ENCODE measurements at places on chromosomes 3 and 15.

DNA sequence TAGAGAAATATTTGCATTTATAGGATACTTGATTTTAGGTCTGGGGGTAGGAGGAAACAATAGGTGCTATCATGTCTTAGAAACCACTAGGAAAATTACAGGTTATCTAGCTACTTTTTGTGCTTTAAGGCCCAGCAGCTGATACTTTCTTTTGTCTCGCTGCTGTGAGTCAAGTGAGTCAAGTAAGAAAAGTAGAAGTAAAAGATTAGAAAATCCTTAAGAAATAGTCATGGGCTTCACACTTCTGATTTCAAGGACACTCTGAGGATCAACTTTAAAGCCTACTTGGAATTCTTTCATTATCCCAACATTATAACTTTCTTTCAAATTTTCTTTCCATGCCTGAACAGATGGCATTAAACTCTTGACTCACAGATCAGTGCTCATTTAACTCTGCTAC, 95.2 kb upstream of the RBMS3 start:
- no peak for DNase-seq

- DNase-seq = no peak
Observed at GRCh38 chr3:4936982-4937614, 42.1 kb upstream of the BHLHE40 start.

DNA sequence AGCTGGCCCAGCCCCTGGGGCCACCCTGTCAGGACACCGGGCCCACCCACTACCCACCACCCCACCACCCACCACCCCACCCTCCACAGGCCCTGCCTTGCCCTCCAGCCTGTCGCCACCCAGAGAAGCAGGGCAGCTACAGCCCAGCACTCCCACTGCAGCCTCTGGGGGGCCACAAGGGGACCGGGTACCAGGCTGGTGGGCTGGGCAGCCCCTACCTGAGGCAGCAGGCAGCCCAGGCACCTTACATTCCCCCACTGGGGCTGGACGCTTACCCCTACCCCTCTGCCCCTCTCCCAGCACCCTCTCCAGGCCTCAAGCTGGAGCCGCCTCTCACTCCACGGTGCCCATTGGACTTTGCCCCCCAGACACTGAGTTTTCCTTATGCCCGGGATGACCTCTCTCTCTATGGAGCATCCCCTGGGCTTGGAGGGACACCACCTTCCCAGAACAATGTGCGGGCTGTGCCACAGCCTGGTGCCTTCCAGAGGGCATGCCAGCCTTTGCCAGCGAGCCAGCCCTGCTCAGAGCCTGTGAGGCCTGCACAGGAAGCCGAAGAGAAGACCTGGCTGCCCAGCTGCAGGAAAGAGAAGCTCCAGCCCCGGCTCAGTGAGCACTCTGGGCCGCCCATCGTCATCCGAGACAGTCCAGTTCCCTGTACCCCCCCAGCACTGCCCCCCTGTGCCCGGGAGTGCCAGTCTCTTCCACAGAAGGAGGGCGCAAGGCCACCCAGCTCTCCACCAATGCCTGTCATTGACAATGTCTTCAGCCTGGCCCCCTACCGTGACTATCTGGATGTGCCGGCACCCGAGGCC, 5.3 kb downstream of the C15orf39 start:
- DNase-seq = no peak

DNA sequence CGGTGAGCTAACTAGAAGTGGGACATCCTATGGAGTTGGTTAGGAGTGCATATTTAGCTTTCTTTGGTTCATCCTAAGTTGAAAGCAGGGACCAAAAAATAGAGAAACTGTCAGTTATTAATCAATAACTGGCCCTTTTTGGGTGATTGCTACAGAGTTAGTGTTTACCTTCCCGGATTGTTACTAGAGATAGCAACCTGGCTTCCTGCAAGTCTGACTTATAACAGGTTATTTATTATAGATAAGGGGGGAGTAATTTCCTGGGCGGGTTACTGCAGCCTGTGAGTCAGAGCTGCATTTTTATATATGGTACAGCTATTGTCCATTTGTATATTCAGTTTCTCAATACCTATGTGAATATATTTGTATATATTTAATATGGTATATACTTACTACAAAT, 522.0 kb downstream of the MFSD1 start:
- no peak for DNase-seq

DNA sequence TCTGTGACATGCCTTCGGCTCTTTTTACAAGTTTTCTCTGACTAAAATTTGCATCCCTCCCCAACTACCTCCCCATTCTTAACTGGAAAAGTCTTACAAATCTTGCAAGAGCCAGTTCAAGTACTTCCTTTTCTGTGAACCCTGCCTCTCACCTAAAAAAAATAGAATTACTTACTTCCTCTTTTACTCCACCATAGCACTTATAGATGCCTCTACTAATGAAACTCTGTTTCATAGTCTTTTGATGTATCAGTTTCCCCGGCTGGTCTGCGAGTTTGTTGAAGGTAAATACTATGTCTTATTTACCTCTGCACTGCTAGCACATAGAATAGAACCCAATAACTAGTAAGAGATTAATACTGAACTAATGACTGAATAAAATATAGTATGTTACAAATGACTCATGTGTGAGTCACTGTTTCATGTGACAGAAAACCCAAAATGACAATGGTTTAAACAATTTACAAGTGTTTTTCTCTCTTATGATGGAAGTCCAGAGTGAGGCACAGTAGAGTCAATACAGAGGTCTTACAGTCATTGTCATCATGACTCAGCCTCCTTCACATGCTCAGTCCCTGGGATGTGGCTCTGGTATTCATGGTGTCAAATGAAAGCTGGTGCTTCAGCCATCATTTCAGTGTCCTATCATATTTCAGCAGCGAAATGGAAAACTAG, 393.5 kb downstream of the RSL24D1 start:
- no peak for DNase-seq

GRCh38 chr15:98996169-98996568, 11.4 kb downstream of the PGPEP1L start:
- DNase-seq = no peak

DNA sequence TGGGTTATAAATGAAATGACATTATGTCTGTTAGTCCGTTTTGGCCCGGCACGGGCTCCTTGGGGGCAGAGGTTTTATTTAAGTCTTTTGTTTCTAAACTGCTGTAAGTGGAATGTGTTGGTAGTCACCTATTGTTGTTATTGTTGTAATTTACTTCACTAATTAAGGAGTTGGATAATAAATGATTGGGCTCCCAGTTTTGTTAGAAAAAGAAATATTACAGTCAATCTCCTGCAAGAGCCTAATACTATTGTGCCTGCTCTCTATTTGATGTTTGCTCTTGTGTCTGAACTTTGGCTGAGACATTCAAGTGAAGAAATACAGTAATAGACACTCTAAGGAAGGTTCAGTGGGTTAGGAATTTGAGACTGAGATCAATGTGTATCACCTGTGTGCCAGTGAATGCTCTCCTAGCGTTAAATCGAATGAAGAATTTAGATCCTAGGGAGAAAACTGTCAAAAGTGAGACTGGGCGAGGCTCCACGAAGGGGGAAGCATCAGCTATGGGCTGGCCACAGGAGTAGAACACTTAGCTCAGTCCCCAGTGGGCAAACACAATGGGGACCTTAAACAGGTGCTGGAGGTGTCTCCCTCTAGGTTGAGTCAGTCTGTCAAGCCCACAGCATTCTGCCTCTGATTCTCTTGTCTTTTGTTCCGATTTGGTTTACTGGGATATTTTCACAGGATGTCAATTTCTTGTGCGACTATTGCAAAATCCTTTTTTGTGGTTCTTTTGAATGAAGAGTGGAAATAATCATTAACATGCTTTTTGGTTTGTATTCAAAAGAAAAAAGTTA, 1.2 kb downstream of the ROBO2 start:
- no peak for DNase-seq

DNA sequence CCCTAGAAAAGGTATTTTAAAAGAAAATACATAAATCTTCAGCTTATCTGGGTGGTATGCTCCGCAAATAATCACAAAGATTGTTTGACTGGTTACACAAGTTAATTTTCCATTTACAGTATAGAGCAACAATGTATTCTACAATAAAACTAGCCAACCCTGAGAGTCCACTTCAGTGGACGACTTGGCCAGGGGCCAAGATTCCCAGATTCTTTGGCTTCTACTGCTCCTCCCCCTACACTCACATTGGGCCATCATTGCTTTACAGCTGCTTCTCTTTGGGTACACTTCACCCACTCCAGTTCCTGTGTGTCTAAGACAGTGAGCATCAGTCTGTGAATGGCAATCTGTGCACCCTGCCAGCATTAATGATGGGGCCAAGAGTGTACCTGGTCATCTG, 17.2 kb upstream of the PRICKLE2 start:
- DNase-seq = no peak

All from activated naive CD4-positive, alpha-beta T cell (primary cell).